ENCODE measurements at places on chromosomes 3 and 15.

DNA sequence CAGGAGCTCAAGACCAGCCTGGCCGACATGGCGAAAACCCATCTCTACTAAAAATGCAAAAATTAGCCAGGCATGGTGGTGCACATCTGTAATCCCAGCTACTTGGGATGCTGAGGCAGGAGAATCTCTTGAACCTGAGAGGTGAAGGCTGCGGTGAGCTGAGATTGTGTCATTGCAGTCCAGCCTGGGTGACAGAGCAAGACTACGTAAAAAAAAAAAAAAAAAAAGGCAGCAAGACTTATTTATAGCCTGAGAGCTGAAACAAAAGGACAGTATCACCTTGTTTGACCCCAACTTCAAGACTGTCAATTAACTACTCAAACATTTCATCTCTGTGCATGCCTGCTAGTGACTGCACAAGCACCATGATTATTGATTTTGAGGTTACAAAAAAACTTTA is 478.9 kb upstream of the GBE1 start:
- no peak for DNase-seq

GRCh38 chr3:144770915-144771351 is 799.3 kb downstream of the DIPK2A start:
- DNase-seq: peak; percentile 1

GRCh38 chr3:191141728-191142127 is 57.3 kb upstream of the OSTN start:
- peak; percentile 73 for DNase-seq

- peak; percentile 46 for DNase-seq
Measured at GRCh38 chr3:146589899-146590508, 15.1 kb downstream of the PLSCR5 start.

All from RWPE1 (cell line).